ENCODE measurements at places on chromosomes 11 and 22. TPM values are rescaled to one million over a fixed set of nuclear protein-coding genes. Genes with fewer than 3 reads are reported as not detected.

The ARHGAP20 gene
- 0.01 TPM for polyA plus RNA-seq

The RIC3 gene
- not detected for polyA plus RNA-seq

The CARD18 gene
- polyA plus RNA-seq: not detected

GRCh38 chr11:74084796-74085541 is 76.1 kb upstream of the UCP3 start:
- H3K36me3 ChIP-seq: peaks cover 30% of the 10 kb centered on the region
- no peaks in the 10 kb centered on the region for H3K27me3 ChIP-seq

DNA sequence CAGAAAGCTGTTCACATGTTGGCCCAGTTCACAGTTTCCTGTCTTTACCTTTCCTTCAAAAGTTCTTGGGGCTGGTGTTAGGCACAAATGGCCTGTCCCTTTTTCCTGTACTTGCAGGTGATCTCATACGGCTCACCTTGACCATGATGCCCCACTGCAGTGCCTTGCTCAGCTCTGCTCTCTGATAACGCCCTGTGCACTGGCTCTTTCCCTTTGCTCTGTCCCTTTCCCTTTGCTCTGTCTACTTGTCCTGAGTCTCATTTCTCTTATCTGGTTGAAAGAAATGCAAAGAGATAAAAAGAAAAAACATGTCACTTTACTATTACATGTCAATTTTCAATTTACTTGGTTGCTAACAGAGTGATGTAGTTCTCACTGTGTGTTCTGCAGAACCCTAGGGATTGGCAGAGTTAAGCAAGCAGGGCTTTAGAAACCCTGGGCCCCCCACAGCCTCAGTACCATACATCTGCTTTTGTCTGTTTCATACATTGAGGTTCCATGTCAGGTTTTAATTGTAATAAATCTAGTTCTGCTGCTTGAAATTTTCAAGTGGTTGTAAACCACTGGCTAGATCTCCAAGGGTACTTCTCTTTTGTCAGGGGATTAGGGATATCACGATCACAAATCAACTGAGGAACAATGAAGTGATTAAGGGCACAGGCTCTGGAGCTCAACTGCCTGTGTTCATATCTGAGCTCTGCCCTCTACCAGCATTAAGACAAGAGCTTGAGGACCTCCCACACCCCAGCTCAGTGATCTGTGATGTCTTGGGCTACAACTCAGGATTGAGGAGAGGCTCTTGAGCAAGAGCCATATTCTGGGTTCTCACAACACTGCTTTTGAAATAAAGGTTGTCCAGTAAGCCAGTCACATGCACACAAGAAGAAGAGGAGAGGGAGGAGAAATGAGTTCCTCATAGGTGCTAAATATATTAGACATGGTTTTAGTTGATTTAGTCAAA is 16.3 kb upstream of the SORL1 start:
- DNase-seq: peak; percentile 63
- H3K36me3 ChIP-seq: no peaks in the 10 kb centered on the region
- no peaks in the 10 kb centered on the region for H3K27me3 ChIP-seq
- H3K4me1 ChIP-seq: peaks cover 51% of the 10 kb centered on the region

- H3K36me3 ChIP-seq: no peaks in the 10 kb centered on the region
- H3K4me1 ChIP-seq: no peaks in the 10 kb centered on the region
- H3K27me3 ChIP-seq: no peaks in the 10 kb centered on the region
Observed at GRCh38 chr11:106280036-106280435, 202.6 kb downstream of the AASDHPPT start.

DNA sequence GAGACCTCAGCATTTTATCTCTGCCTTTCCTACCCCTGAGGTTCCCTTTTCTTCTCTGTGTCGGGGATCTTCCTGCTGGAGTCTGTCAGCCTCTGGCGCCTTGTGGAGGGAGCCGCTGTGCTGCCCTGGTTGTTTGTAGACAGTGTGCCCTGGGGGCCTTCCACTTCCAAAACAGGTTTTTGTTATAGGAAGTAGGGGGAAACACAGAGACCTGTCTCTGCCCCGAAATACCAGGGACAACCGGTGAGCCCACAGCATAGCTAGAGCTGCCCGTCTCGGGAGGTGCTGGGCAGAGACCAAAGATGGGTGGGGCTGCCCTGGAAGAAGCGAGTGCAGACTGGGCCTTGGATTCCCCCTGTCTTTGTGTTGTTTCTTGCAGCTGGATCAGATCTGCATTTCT is 8.0 kb downstream of the NCAPH2 start:
- H3K4me3 ChIP-seq: no peak overlapping the region
- no peak overlapping the region for H3K27ac ChIP-seq
- DNase-seq: no peak
- H3K4me1 ChIP-seq: no peaks in the 10 kb centered on the region
- H3K36me3 ChIP-seq: peaks cover 50% of the 10 kb centered on the region
- no peaks in the 10 kb centered on the region for H3K27me3 ChIP-seq

DNA sequence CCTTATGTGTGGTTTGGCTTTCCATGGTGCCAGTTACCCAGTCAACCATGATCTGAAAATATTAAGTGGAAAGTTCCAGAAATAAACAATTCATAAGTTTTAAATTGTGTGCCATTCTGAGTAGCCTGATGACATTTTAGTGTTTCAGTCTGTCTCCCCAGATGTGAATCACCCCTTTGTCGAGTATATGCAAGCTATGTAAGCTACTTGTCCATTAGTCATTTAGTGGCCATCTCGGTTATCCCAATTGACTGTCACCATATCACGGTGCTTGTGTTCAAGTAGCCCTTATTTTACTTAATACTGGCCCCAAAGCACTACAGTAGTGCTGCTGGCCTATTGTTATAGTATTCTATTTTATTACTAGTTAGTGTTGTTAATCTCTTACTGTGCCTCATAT is 44.9 kb downstream of the ATG16L2 start:
- H3K27me3 ChIP-seq: no peaks in the 10 kb centered on the region
- no peak for DNase-seq
- H3K36me3 ChIP-seq: peaks cover 28% of the 10 kb centered on the region
- H3K4me1 ChIP-seq: no peaks in the 10 kb centered on the region

DNA sequence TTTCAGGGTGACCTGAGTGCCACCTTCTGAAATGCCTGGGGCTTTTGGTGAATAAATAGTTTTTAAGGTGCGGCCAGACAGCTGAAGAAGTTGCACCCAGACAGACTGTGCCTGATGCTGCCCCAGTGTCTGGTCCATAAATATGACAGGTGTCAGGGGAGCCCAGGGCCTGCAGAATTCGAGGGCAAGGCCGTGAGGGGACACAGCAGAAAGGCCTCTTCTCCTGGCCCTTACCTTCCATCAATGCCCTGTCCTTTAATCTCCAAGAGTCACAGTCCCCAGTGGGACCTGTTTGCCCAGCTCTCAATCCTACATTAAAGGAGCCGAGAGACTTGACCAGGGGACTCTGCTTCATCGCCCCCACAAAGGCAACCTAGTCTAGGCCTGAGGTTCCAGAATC is 45.7 kb downstream of the NAT10 start:
- no peak for DNase-seq
- no peaks in the 10 kb centered on the region for H3K27me3 ChIP-seq
- H3K4me3 ChIP-seq: no peak overlapping the region
- H3K4me1 ChIP-seq: peaks cover 40% of the 10 kb centered on the region

DNA sequence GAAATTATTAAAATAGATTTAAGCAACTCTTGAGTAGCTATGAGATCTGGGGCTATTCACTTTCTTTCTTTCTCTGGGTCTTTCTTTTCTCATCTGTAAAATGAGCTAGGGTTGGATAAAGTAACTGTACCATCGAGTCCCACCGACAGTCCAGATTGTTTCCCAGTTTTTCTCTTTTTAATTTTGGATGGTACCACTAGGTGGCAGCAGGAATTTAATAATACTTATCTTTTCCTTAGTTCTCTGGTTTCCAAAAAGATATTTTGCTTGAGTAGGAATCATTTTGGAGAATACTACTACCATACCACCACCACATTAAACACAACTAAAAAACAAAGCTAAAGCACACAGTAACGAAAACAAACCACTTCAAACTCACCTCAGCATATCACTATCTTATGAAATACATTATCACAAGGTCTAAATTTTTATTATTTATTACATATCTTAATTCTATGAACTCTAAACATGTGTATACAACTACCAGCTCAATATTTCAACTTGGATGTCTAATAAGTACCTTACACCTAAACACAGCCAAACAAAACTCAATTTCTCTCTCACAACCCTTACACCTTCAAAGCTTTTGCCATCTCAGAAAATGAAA is 584.0 kb downstream of the KCNA4 start:
- no peak for DNase-seq
- no peaks in the 10 kb centered on the region for H3K27me3 ChIP-seq
- no peaks in the 10 kb centered on the region for H3K4me1 ChIP-seq
- H3K36me3 ChIP-seq: no peaks in the 10 kb centered on the region

GRCh38 chr11:7614656-7615055 is 58.6 kb downstream of the CYB5R2 start:
- DNase-seq: no peak
- H3K4me1 ChIP-seq: no peaks in the 10 kb centered on the region

DNA sequence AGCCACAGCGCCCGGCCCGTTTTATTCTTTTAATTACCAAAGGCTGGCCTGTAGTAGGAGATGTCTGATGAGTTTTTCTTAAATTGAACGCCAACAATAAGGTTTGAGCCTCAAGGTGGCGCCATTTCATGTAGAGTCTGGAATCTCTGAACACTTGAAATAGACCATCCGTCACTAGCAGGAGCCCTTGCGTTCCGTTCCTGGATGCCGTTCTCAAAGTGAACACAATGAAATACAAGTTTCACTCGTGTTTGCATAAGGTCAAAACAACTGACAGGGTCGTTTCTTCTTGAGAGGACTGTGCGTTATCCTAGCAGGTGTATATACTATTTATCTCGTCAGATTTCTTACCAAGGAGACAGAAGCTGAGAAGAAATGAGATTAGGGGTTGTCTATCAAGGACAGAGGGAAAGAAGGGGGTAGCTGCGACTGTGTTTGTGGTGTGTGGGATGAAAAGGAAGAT is 18.7 kb upstream of the SCGB1D1 start:
- peak; percentile 57 for DNase-seq
- no peak overlapping the region for H3K27ac ChIP-seq
- peaks cover 5% of the 10 kb centered on the region for H3K27me3 ChIP-seq

GRCh38 chr11:117563556-117563955 is 233.5 kb downstream of the DSCAML1 start:
- H3K4me1 ChIP-seq: no peaks in the 10 kb centered on the region
- H3K4me3 ChIP-seq: no peak overlapping the region
- no peaks in the 10 kb centered on the region for H3K27me3 ChIP-seq
- DNase-seq: no peak
- no peaks in the 10 kb centered on the region for H3K36me3 ChIP-seq

GRCh38 chr22:30826670-30827355 is 132.1 kb downstream of the OSBP2 start:
- H3K36me3 ChIP-seq: no peaks in the 10 kb centered on the region
- no peak overlapping the region for H3K27ac ChIP-seq
- no peak for DNase-seq
- H3K4me3 ChIP-seq: no peak overlapping the region
- no peaks in the 10 kb centered on the region for H3K4me1 ChIP-seq
- peaks cover 29% of the 10 kb centered on the region for H3K27me3 ChIP-seq

DNA sequence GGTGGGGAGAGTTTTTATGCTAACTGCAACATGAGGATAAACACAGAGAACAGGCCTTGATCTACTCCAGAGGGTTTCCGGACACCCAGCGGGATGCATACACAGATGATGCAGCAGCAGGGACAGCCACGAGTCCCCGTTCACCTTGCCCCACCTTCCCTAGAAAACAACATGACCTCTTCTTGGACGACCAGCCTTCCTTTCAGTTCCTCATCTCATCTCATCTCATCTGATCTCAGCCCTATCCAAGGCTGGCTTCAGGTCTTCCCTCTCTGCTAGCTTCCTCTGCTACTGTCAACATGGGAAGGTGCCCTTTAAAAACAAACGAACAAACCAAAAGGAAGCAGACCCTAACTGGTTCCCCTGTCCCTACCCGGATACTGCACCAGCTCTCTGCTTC is 1356.2 kb downstream of the TBC1D22A start:
- H3K4me1 ChIP-seq: no peaks in the 10 kb centered on the region
- no peak overlapping the region for H3K27ac ChIP-seq
- DNase-seq: no peak
- no peaks in the 10 kb centered on the region for H3K27me3 ChIP-seq
- no peak overlapping the region for H3K4me3 ChIP-seq

- no peak overlapping the region for H3K27ac ChIP-seq
- no peaks in the 10 kb centered on the region for H3K27me3 ChIP-seq
- no peaks in the 10 kb centered on the region for H3K4me1 ChIP-seq
- no peaks in the 10 kb centered on the region for H3K36me3 ChIP-seq
- no peak for DNase-seq
Observed at GRCh38 chr11:44167046-44167445, 71.6 kb downstream of the EXT2 start.

DNA sequence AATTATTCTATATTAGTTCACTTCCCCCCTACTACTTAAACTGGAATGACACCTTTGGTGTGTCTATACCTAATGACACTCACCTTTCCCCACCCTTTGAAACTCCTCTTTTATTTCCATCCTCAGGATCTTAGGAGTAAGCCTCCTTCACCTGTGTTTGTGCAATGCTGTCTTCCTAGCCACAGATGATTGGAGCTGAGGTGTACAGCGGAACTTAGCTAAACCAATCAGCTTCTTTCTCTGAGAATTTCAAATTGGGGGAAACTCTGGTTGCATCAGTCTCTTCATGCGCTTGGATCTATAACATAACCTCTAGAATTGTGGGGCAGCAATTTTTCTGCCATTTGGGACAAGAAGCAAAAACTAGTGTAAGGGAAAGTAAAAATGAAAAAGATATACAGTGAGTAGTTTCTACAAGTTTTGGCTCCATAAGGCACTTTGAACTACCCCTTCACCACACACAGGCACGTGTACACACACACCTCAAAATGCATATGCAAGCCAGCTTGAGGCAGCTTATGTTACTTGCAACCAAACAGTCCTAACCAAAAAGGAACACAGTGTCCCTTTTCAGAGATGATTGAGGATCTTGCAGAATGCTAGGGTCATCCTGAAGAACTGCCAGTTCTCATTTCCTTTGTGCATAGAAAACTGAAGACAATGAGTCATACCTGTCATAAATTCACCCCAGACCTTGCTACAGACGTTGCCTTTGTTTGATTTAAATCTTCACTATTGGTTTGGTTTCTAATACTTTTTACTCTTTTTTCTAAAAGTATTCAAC is 36.0 kb upstream of the LDLRAD3 start:
- no peak overlapping the region for H3K27ac ChIP-seq
- peaks cover 6% of the 10 kb centered on the region for H3K4me1 ChIP-seq
- DNase-seq: peak; percentile 29
- H3K4me3 ChIP-seq: no peak overlapping the region
- H3K36me3 ChIP-seq: no peaks in the 10 kb centered on the region
- no peaks in the 10 kb centered on the region for H3K27me3 ChIP-seq

- H3K4me3 ChIP-seq: no peak overlapping the region
- no peak overlapping the region for H3K27ac ChIP-seq
- H3K4me1 ChIP-seq: no peaks in the 10 kb centered on the region
- H3K27me3 ChIP-seq: peaks cover 7% of the 10 kb centered on the region
Observed at GRCh38 chr22:28977481-28977971, 84.1 kb downstream of the C22orf31 start.
